ENCODE measurements at places on chromosomes 11 and 22. TPM values are rescaled to one million over a fixed set of nuclear protein-coding genes. Genes with fewer than 3 reads are reported as not detected.

The WNT7B gene
- total RNA-seq: 1.2 TPM

- DNase-seq: no peak
These were observed 868.5 kb downstream of the TBC1D22A start for GRCh38 chr22:47630741-47631534.

GRCh38 chr22:17258015-17258787, 39.0 kb upstream of the ADA2 start:
- no peak for DNase-seq

The DCPS gene
- 2.9 TPM for total RNA-seq

DNA sequence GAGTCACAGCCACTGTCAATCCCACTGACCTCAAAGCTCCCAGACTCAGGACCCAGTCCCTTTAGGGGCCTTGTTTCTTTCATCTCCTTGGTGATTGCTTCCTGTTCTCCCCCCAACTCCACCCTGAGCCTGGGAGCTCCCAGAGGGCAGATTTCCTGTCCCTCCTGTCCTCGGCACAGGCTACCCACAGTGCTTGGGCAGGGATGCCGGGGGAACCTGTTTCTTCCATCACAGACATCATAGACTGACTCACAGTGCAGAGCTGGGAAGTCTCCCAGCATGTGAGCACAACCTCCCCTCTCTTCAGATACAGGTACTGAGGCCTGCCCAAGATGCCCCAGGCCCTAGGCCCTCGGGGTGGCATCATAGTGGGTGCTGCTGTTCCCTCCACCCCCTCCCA, 16.6 kb downstream of the TRIM29 start:
- DNase-seq: no peak

DNA sequence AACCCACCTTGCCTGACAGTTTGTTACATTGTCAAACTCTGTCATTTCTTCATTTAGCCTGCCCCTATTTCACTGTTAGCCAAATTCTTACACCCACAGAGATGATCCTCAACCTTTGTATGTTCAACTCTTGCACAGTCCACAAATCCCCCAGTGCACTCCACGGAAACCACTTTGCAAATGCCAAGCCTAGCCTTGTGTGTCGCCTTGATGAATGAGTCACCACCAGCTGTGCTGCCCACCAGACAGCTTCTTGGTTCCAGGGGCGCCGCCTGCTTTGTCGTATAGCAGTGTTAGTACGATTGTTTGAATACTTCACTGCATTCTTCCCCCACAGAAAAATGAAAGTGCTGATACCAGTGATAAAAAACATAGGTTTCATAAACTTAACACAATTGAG, 686.3 kb downstream of the NTM start:
- no peak for DNase-seq

The C11orf16 gene
- not detected for total RNA-seq

The ELF5 gene
- total RNA-seq: not detected

The VPREB1 gene
- total RNA-seq: not detected

GRCh38 chr11:95301474-95301873, 70.5 kb upstream of the SESN3 start:
- no peak for DNase-seq

The IRAG1 gene
- total RNA-seq: 1.6 TPM

GRCh38 chr11:68432874-68433273, 27.7 kb upstream of the PPP6R3 start:
- DNase-seq: no peak

- DNase-seq: no peak
These were observed 68.9 kb downstream of the KIAA1671 start for GRCh38 chr22:25021409-25021808.

The CBLIF gene
- total RNA-seq: not detected

- no peak for DNase-seq
These were observed 64.6 kb downstream of the FLRT1 start for GRCh38 chr11:64100360-64100759.
